ENCODE measurements at places on chromosomes 2 and 18.

DNA sequence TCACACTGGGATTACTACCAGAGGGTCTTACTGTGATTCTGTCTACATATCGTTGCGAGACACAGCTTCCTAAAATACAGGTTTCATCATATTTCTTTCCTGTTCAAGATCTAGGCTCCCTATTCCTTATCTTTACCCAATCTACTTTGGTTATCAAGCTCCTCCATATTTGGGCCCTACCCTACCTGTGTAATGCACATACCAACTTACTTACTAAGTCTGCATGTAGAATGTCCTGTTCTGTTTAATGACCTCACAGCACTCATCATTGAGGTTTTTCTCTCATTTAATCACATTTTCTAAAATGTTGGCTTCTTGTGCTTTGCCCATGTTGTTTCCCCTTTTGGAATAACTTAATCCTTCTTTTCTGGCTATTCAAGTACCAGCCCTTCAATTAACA is 551.1 kb downstream of the ZEB2 start:
- no peak for DNase-seq

DNA sequence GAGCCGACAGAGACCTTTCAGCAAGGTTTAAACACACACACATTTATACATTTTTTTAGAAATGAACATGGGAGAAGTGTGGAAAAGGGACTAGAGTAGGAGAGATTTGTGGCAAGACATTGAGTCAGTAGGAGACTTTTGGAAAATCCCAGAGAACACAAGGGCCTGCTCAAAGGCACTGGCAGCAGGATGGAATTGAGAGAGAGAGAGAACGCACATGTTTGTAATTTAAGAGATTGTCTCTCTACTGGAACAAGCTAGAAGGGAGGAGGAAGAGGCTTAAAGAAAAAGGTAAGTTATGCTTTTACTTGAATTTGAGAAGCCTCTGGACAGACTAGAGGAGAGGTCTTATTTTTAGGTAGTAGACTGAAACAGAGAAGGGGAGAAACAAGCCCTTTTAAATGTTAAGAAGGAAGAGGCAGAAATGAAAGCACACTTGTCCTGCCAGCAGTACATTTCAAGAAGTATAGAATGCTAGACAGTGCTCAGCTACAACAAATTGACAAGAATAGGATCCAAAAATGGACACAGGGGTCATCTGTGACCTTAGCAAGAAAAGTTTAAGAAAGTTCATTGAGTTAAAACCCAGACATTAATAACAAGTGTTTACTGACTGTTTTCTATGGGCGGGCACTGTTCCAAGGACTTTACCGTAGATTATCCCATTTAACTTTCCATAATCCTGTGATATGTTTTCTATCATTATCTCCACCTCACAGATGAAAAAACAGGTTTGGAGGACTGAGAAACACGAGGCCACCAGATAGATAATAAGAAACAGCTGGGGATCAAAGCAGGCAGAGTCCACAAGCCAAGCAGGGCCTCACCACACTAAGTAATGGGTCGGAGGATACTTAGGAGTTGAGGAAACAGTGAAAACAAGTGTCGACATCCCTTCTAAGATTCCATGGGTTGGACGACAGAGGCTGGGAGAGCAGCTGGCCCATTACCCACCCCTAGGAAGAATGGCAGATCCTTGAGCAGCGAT is 306.5 kb upstream of the NRP2 start:
- no peak for DNase-seq

GRCh38 chr18:59478591-59478990 is 119.5 kb upstream of the LMAN1 start:
- no peak for DNase-seq

- no peak for DNase-seq
Observed at GRCh38 chr2:77977471-77978063, 455.4 kb upstream of the LRRTM4 start.

DNA sequence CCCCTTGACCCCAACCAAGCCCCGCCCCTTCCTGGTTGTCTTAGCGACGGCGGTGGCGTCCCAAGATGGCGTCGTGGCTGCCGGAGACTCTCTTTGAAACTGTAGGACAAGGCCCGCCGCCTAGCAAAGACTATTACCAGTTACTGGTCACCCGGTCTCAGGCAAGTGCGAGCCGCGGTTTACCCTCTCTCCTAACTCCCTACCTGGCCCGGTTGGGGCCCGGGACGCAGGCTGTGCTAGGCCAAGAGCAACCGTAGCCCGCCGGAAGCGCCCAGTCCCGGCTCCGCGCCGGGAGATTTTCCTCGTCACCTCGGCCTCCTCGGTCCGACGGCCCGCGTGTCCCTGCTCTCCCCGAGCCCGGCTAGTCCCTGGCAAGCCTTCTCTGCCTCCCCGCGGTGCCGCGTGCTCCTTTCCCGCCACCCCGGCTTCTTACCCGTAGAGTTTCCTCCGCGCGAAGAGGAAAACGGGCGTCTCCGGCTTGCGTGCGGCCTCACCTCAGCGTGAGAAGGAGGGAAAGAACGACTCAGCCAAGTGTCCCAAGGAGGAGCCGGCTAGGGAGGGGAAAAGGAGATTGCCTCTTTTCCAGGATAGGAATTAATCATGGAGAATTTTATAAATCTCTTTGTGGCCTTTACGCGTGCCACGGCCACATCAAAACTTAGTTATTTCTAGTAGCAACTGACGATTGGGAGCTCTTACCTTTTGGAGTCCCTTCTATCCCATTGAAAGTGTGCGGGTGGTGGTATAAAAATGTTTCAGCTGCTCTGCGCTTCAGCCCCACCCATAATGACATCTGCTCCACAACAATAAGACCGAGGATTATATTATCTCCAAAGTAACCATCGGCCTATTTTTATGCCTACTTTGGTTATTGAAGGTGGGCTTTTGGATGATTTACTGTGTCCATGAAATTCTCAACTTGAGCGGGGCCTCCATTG is at the start of gene FBXO36:
Gene FBXO36, plus strand, starts transcription at position 55 of the 938 bp plus-strand sequence. Its CDS starts 11 bp downstream, at position 66.
- peak; percentile 99 for DNase-seq

DNA sequence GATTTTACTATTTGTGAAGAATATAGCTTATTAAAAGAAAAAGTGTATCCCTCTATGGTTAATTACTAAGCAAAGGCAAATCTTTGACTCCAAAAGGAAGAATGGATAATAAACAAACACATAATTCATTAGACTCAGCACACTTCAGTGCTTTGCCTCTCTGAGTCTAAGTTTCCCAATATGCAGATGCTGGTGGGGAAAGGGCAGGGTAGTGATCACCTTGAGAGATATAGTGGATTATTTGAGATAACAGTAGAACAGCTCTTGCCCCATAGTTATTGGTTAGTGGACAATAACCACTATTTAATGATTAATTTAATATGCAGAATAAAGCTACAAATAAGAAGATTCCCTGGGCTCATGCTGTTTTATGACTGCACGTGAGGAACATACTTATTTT is 98.2 kb upstream of the SLC8A1 start:
- DNase-seq: no peak

GRCh38 chr2:195320413-195320973 is 336.5 kb upstream of the SLC39A10 start:
- DNase-seq: no peak

DNA sequence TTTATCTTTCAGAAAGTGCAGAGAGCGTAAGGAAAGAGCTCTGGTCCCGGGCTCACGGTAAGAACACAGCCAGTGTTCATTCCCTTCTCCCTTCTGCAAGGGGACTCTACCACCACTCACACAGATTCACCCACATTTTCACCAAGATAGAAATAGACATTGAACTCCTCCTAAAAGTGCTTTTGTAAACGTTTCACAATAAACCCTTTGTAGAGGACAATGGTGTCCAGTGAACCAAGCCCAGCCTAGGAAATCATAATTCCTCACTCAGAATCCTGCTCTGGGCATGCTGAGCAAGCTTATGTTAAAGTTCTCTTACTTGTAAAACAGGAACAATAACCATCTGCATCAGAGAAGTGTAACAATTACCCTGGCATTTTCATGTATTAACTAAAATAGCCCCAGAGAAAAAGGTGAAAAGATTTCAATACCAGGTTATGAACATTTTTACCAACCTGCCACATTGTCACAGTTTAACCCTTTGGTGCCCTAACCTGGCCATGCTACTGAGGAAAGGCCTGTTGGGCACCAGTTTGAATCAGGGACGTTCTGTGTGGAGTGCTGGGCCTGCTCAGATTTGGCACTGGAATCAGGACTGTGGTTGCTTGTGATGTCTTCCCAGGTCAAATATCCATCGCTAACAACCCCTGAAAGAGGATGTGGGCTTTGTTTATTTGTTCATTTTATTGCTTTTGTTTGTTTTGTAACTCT is 22.5 kb upstream of the NDUFV2 start:
- DNase-seq: no peak

DNA sequence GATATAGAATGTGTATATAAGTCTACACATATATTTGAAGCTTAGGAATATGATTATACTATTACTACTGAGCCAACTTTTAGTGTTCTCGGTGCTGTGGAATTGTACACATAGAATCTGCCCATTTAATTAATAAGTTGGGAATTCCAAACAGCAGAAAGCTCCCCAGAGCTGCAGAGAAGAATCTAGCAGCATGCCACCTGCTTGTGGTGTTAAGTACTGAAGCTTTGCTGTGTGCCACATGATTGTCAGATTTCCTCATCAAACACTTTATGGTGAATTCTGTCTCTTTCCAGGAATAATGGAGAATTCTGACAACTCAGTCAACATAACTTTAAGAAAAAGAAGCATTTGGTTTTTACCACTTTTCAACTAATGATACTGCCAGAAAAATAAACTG is 117.8 kb downstream of the WDSUB1 start:
- no peak for DNase-seq

DNA sequence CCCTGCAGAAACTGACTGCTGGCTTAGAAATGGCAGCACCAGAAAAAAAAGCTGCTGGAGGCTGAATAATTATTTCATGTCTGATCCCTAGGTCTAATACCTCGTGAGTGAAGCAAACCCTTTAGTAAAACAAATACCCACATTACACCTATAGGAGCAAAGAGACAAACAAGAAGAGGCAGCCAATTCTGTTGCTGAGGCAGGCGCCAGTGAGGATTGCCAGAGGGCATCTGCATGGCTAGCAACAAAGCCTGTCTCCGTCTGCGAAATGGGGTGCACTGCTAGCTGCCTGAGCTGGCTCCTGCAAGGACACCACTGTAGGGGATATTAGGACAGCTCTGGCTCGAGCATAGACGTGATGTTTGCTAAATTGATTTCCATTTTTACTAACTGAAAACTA is 509.7 kb downstream of the TDRD15 start:
- no peak for DNase-seq

DNA sequence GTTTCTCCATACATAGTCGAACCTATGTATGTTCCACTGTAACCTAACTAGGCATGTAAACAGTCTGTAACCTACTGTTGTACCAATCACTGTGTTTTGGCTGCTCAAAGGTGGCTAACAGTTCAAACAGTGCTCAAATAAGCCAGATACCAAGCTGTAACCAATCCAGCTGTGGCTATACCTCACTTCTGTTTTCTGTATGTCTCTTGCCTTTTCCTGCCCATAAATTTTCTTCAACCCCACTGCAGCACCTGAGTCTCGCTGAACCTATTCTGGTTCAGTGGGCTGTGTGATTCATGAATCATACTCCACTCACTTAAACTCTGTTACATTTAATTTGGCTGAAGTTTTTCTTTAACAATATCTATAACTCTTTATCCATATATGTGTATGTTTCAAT is 340.7 kb downstream of the LPIN1 start:
- no peak for DNase-seq

DNA sequence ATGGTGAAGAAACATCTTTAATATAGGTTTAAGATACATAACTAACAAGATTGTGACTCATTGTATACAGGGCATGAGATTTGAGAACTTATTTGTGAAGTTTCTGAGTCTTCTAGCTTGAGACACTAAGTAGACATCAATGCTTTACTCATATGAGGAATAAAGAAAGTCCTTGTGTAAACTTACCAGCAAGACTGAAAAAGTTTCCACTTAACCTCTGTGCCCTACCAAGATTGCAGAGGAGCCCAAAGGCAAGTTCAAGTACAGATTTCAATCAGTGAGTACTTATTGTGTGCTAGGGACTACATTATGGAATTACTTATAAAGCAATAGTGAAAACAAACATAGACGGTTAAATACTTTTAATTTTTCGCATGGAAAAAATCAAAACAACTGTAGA is 1041.2 kb upstream of the CELF4 start:
- no peak for DNase-seq

GRCh38 chr2:74702001-74702715 is 48.1 kb downstream of the SEMA4F start:
- DNase-seq: no peak

DNA sequence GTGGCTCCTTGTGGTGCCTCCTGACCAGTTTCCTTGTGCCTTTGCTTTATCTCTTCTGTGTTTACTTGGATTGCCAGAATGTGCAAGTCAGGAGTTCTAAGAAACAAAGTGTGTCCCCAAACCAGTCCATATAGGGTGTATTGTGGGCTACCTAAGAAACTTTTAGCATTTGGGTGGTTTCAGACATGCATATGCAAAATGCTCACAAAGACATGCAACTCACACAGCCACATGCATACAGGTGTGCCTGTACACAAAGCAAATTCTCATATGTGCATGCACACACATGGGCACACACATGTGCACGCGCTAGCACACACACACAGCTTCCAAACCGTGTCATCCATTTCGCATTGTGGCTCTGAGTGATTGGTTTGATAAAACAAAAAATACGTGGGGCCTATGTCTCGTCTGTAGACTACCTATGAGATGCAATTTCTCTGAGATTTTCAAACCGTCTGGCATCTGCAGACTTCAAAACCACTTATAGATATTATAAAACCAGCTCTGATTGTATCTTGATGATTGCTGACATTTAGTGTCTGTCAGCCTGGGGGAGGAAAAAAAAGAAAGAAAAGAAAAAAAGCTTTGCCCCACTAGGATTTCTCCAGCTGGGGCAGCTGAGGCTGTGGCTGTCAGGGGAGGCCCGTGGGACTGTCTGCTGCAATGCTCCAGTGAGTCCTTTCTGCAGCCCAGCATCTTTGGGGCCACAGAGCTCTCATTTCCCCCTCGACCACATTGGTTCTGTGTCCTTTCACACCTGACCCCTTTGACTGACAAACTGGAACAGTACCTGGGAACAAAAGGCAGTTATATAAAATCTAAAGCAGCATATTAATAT is 556.1 kb downstream of the CMPK2 start:
- peak; percentile 46 for DNase-seq

DNA sequence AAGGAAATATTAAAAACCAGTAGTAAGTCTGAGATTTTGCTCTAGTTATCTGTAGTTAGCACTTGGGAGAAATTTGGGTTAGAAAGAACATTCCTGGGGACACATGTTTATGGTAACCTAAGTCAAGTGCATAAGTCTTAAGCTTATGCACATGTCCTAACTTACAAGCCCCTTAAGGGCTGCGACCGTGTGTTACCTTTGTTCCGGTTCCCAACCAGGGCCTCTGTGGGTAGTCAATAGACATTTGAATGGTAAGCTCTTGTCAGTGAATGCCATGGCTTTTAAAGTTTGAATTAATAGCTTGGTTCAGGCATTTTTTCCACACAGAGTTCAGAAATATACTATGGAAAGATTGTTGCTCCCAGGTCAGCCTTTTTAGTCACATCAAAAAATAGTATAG is 64.7 kb upstream of the CWC22 start:
- no peak for DNase-seq

GRCh38 chr2:179344970-179345369 is 80.3 kb upstream of the SESTD1 start:
- DNase-seq: no peak

GRCh38 chr2:20447437-20448245 is 767 bp downstream of the RHOB start:
- peak; percentile 83 for DNase-seq
